ENCODE measurements at places on chromosomes 2 and 18. TPM values are rescaled to one million over a fixed set of nuclear protein-coding genes. Genes with fewer than 3 reads are reported as not detected.

The DPP10 gene
- 6.5 TPM for total RNA-seq

DNA sequence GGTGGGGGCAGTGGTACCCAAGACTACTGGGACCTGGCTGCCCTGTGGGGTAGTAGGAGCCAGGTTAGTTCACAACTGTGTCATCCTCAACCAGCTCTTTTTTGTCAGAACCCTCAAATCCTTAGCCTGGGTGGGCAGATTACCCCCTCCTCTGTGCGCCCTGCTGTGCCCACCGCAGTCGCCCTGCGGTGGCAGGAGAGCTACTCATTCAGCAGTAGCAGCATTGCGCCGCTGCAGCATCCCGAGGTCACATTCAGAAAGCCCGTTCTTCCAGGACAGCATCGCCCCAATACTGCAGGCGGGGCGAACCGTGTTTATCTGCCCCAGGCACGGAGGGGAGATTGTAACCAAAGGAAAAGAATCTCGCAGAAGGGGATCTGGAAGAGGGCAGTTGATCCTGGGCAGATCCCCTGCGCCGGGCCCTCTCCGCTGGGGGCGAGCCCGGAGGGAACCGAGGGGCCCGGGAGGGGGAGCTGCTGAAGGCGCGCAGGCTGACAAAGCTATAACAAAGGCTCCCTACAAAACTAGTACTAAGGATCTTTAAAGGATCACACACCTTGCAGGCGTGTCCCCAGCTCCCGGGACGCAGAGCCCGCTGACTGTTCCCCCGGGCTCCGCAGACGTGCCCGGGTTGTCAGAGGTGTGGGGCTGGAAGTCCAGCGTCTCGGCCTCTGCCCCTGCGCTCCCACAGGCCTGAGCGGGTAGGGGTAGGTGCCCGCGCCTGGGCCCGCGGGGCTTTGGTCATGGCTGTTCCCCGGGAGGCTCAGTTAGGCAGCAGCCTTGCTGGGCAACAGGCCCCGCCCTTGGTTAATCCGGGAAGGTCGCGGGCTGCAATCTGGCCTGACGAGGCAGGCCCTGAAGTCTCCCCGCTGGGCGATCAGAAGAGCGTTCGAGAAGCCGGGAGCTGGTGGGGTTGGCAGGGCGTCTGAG, 13.2 kb downstream of the POU3F3 start:
- DNase-seq, result peak; percentile 68

The TDRD15 gene
- total RNA-seq, result not detected

DNA sequence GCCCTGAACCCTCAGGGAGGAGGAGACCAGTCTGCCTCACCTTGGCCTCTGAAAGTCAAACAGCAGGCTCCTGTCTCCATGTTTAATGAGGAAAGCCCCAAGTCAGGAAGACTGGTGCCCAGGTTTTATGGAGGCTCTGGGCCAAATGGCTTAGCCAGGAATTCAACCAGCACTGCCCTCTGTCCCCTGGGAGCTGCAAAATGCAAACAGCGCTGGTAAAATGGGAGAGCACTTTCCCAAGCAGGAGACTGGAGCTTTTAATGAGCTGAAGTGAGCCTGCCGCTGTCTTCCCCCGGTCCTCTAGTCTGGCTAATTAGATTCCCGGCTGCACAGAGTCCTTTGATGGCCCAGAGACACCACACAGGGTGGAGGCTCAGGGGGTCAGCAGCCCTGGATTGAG, 276.0 kb upstream of the TRIB2 start:
- DNase-seq, result peak; percentile 39

The CNGA3 gene
- total RNA-seq, result not detected

DNA sequence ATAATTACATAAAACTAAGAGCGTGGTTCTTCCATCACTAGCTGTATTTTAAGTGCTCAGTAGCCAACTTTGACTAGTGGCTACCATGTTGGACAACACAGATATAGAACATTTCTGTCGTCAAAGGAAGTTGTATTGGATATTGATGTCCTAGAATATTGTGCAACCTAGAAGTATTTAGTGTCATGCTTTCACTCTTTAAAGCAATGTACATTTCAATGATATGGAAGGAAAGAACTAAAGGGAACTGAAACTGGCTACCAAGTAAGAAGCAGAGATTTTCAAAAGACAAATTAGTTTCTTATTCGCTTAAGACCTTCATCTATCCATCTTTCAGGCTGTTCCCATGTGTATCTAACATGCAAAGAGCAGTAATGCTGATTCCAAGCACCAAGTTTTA, 85.4 kb upstream of the EML6 start:
- no peak for DNase-seq

DNA sequence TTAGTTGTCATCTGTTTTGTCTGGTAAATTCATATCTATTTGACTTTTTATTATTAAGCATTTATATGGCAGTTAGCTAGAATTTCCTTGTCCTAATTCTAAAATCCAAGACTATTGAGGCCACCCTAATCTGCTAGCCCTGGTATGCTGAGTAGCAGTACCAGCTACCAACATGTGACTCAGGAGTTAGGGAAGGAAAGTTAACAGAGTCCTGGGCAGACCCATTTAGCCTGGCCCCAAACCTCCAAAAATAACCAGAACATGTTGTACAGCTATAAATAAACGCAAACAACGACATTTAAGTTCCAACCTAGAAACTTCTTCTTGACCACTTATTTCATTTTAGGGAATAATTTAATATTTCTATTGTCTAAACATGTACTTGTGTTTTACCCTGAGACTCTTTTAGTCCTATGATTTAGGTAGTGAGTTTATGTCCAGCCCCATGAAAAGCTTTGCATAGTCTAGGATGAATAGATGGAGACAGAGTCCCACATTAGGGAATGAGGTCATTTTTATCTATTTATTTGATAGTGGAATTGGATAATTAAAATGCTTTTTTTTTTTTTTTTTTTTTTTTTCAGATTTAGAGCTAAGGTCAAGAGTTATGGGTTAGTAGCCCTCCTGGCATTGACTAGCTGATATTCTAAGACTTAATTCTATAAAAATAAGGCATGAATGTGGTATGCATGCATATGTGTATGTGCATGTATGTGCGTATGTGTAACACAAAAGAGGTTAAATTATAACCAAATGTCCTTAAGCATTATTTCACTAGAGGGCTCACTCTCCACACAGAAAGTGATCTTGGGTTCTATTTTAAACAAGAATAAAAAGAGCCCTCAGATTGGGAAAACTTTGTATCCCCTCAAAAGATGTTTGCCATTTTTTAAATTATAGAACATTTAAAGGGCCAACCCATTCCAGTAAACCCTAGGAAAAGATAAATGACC, 160.1 kb upstream of the MAPRE2 start:
- no peak for DNase-seq

- DNase-seq, result no peak
Observed at GRCh38 chr2:150404147-150404546, 83.3 kb downstream of the RND3 start.

The GRB14 gene
- 3.4 TPM for total RNA-seq
